ENCODE measurements at places on chromosomes 3 and 15.

GRCh38 chr3:121481106-121481880, 64.5 kb downstream of the POLQ start:
- DNase-seq, result no peak

DNA sequence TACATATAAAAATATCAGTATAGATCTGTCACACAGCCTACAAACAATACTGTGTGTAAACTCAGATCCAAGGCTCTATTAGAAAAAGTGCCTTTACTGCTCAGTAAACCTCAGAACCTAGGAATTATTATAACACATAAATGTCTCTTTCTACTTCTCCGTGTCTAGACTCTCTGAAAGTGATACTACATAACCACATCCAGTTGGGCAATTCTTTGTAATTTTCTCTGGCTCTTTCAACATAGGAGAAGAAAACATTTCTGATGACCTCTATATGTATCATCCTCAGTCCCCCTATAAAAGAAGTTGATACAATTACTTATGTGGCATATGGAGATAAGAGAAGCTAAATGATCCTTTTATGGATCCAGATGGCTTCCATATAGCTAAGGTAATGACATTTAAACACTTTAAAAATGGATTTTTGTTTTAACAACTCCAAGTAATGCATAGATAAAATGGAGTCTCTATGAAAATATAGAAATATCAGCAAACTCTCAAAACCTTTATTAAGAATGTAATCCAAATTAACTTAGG, 104.5 kb downstream of the LSAMP start:
- DNase-seq, result no peak

DNA sequence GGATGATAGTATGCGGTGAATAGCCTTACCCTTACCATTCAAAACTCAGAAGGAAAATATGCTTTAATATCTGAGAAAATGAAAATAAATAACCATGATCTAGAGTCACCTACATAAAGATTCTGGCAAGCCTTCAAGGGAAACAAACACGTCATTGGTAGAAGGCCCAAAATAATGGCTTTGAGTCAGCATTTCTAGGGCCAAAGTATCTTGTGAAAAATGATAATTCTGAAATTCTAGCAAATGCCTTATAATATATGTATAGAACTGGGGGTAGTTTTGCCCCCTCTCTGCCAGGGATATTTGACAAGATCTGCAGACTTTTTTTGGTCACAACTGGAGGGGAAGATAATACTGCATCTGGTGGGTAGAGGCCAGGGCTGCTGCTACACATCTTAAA, 15.4 kb downstream of the PLSCR1 start:
- no peak for DNase-seq

DNA sequence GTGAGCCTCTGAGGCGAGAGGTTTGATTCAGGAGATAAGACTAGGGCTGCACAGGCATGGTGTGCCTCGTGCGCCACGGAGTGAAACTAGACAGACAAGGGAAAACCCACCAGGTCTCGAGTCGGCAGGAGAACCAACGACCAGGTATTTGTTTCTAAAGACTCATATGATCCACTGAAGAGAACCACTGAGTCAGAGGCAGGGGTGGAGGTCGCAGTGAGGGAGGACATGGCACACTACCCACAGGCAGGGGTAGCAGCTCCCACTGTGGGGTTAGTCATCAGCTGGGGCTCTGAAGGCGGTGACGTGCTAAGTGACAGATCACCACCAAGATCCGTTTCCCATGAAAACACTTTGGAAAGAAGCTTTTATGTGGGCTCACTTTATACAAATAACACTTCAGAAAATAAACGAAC, 45.7 kb downstream of the CHSY1 start:
- DNase-seq, result peak; percentile 27

- no peak for DNase-seq
Observed at GRCh38 chr3:101667844-101668243, 9.1 kb downstream of the ZBTB11 start.

DNA sequence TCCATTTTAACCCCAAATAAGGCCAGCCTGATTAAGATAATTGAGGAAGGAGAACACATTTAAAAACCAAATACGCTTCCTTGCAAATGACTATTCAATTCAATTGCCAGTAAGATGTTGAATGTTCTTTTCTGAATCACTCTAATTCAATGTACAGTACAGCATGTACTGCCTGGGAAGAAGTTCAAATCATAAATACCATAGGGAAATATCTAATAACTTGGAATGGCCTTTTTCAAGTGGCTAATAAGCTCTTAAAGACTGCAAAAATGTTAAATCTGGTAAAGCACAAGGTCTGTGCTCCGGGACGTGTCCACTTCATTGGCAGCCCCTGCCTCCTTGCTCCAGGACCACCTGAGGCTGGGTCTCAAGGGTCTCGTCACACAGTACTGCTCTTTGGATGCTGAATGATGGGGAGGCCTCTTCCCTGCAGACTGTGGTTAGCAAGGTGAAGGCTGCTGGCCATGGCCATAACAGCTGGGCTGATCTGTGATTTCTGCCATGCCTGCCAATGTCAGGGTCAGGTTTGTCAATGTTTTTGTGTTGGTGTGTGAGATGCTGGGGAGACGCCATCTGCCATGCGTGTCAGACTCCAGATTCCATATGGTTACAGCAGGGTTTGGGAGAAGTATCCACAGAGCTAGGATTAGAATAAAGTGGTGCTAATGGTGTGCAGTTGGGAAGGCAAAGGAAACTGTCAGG, 300.5 kb downstream of the ADAMTS17 start:
- DNase-seq, result no peak

GRCh38 chr15:99054892-99055291, 47.3 kb upstream of the PGPEP1L start:
- no peak for DNase-seq

- peak; percentile 11 for DNase-seq
Observed at GRCh38 chr3:181103605-181104004, 114.1 kb upstream of the DNAJC19 start.

GRCh38 chr3:117441851-117442250, 732.3 kb downstream of the TUSC7 start:
- DNase-seq, result no peak

DNA sequence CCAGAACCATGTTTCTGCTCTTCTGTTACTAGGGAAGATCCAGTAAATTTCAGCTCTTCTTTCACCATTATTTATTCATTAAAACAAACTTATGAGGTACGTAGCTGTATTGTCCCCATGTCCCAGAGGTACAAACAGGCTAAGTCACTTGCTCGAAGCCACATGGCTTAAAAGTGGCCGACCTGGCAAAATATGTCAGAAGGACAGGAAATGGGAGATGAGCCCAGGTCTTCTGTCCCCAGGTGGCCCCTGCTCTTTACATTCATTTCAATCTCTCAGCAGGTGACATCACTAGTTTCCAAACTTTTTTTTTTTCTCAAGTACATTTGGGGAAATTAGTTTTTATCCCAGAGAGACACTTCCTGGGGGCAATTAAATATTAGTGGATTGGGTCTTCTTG, 34.1 kb upstream of the LPP start:
- DNase-seq, result no peak

- no peak for DNase-seq
Observed at GRCh38 chr3:52795298-52795900, 803 bp downstream of the ITIH3 start.

DNA sequence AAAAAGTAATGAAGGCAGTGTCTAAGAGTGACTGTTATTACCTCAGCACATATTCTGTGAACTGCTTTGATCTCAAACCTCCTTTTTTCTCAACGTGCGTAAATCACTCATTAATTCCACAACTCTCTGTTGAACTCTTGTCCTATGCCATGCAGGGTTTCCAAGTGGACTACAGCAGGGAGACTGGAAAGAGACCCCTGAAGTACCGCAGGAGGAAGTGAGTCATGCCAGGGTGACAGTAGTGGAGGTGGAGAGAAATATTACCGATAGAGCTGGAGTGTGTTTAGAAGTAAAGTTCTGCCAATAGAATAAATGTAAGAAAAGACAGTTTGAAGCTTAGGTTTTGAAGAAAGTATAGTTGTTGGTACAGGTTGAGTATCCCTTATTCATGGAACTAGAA, 908.9 kb downstream of the ROBO1 start:
- DNase-seq, result peak; percentile 54

DNA sequence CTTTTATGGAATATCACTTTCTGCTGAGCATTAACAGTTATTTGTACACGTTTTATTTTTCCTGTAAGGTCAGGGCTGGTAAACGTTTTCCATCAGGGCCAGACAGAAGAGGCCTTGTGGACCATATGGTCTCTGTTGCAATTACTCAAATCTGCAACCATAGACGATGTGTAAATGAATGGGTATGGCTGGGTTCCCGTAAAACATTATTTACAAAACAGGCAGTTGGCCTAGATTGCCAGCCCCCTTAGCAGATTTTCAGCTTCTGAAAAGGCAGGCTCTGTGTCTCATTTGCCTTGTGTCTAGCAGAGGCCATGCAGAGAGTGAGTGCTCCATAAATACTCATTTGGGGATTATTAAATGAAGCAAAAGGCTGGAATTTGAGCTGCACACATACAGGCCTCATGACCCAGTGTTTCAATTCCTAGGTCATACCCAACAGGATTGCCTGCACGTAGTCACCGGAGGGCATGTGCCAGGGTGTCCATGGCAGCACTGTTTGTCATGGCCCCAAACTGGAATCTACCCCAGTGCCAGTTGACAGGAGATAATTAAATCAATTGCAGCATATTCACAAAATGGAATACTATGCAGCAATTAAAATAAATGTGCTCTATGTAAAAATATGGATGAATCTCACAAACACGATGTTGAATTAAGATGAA, 51.3 kb downstream of the GPD1L start:
- no peak for DNase-seq

DNA sequence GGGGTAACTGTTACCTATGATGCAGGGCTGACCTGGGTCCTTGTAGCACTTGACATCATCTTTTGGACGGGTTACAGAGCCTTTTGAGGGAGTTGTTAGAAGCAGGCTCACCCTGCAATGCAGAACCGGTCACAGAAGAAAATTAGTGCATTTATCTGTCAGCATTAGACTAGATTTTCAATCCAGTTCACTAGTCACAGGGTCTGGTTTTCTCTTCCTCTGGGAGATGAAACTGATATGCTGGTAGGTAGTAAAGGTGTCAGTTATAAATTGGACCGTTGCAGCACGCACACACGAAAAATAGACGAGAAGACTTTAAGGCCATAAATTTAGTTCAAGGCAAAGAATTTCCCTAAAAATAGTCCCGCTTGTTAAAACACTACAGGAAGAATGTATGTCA, 532.3 kb upstream of the ATP11B start:
- DNase-seq, result no peak

DNA sequence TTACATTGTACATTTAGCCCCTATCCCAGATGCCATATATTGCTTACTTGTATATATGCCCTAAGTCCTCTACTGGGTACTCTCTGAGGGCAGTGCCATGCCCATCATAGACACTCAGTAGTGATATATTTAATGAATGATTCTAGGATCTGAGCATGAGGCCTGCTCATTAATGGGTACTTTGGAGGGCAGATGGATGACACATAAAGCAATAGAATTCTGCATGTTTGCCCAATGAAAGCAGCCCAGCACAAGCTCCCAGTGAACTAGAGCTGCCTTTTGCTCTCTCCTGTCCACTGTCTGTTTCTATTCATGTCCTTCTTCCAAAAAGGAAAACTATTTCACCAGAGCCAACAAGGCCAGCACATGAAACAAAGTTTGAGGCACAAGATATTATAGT, 63.9 kb downstream of the TGFBR2 start:
- DNase-seq, result no peak

- no peak for DNase-seq
Observed at GRCh38 chr3:151351219-151351618, 21.9 kb upstream of the P2RY13 start.

Data from A172 (cell line).